Dermis microvascular lymphatic vessel endothelial cell (primary cell): ENCODE measurements at places on chromosomes 7 and 10.

DNA sequence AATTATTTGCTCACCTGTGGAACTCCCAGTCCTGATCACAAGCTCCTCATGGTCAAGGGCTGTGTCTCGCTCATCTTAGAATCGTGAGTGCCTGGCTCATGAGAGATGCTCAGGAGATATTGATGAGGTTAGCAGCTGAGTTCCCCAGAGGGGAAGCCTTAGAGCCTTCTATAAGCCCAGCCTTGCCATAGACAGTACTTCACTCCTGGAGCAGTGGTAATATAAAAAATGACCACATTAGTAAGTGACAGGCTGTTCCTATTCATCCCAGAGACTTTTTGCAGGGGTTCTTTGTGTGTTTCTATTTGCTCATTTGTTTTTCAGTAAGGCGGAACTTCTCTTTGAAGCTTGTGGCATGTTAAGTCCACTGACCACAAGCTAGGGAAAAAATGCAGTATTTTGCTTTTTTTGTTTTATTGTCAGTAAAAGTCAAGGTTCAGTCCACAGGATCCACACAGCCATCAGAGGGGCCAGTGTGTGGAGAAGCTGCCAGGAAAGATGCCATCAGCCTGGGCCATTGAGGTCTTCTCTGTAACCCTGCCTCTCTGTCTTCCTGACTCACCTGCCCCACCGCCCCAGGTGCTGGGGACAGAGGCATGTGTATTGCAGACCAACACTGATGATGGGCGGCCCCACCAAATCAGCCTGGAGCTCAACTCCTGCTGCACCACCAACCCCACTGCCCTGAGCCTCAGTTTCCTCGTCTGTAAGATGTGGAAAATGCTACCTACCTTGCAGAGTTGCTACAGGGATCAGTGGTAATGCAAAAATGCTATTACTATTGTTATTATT lies 36.4 kb upstream of the JCAD start:
- DNase-seq = no peak

DNA sequence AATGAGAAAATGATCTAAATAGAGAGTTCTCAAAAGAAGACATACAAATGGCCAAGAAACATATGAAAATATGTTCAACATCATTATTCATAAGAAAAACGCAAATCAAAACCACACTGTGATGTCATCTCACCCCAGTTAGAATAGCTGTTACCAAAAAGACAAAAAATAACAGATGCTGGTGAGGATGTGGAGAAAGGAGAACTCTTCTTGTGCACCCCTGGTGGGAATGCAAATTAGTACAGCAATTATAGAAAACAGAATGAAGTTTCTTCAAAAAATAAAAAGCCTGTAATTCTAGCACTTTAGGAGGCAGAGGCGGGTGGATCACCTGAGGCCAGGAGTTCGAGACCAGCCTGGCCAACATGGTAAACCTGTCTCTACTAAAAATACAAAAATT lies 199.3 kb downstream of the PARD3 start:
- DNase-seq = no peak

DNA sequence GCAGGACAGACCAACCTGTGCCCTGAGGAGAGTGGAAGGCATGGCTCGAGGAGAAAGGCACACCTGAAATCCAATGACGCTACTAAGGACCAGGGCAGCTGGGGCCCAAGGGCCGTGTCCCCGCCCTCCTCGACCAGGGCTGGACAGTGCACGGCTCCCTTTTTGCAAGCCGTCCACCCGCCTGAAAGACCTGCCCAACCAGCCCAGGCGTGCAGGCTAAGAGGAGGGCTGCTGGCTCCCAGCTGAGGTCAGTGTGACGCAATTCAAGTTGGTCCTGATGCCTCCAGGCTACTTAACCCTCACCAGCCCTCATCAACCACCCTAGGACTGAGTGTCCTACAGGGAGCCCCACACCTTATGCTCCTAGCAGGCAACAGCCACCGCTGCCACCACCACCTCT lies 69.3 kb downstream of the DLG5 start:
- no peak for DNase-seq

- no peak for DNase-seq
These were observed 163.6 kb downstream of the PPP1R17 start for GRCh38 chr7:31850601-31851000.

DNA sequence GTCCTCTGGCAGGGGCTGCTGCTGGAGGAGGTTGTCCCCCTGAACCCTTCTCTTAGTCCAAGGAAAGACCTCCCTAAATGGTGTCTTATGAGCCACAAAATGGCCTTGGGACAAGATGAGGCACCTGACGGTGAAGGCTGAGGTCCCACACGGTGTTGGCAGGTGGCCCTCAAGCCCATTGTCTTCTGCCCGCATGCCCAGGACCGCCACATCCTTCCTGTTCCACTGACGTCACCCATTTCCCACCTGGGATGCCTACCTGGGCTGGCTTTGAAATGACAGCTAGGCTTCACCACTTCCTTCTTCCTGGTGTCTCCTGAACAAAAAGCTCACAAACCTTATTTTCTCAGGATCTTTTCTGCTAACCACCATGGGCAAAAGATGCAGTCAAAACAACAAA lies 2.1 kb upstream of the DMBT1 start:
- no peak for DNase-seq

DNA sequence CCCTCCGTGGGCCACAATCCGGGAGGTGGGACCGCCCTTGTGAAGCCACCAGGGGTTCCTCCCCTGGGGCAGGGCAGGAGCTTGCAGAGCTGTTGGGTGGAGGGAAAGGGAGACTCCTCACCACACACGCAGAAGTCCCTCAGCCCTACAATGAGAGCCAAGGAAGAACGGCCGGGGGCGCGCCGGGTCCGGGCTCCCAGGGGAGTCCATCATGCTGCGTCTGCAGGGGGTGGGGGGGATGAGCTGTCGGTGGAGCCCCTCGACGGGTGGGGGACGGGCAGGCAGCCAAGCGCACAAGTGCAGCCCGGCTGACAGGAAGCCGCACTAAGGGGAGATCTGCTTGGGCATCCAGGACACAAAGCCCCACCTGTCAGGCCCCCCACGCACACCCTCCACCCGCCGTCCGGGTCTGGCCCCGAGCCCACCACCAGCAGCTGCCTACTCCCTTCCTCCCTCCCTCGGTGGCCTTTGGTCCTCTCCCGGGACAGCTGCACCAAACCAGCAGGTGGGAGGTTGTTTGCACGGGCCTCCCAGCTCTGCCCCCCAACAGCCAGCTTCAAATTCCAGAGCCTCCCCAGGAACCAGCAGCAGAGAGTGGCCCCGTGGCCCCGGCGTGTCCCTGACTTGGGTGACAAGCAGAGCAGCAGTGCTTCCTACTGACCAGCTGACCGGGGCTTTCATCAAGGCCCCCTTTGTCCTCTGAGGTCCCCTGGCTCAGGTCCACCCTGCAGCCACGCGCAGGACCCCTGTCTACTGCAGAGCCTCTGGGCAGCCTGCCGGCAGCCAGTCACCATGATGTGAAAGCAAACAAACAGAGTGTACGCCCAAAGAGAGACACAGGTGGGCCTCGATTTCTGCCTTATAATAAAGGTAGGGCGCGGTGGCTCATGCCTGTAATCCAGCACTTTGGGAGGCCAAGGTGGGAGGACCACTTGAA lies 50.3 kb downstream of the HIP1 start:
- DNase-seq = peak; percentile 36

GRCh38 chr10:14571866-14572507 lies 202.7 kb downstream of the FAM107B start:
- DNase-seq = peak; percentile 82

GRCh38 chr10:45505311-45505710 lies 131.3 kb downstream of the ALOX5 start:
- DNase-seq = no peak

DNA sequence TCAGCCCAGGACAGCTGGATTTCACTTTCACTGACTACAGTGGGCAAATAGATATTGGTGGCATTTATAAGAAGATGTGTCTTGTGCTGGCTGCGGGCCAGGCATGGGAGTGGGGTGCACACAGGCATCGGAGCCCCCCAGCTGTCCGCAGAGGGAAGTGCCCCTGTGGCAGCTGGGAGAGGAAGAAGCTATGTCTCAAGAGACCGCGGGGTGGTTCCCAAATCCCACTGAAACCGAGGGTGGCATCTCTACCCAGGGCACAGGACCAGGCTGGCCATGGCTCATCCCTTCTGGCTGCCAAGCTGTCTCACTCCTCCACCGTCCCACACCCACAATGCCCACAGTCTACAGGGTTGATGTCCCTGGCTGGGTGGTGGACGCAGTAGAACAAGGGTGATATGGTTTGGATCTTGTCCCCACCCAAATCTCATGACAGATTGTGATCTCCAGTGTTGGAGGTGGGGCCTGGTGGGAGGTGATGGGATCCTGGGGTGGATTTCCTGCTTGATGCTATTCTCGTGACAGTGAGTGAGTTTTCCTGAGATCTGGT lies 94.8 kb downstream of the TCERG1L start:
- DNase-seq = no peak
